NCI-H524 (cell line): ENCODE measurements at places on chromosomes 5 and 9.

DNA sequence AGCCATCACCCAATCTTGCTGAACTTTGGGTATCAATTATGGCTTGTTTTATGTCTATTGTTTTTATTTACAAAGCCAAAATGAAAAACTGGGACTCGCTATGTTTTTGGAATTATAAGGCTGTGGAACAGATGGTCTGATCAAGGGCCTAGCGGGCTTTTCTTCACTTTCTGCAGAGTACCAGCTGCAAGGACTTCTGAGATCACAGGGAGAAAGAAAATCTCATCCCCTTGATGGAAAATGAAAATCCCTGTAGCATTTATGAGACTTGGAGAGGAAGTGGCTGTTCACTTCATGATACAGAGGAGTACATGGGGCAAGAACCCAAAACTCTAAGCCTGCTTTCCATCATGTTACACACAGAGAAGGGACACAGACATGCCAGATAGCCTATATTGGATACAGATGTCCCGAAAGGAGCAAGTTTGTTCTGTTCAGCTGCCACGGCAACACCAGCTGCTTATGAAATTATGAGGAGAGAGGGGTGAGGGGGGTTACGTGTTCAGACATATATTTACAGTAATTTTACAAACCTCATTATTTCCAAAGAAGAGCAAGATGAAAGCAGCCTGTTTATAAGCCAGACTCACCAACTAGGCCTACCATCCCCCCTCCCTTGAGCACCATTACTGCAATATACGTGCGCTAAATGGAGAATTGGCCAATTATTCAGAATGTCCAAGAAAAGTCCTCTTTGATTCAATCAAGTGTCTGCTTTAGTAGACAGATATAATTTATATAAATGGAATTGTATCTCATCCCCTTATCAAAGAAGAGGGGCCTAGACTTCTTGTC lies 220.0 kb downstream of the MARCHF11 start:
- DNase-seq: peak; percentile 98

- no peak for DNase-seq
Observed at GRCh38 chr9:95409650-95410426, 92.3 kb upstream of the FANCC start.

- DNase-seq: peak; percentile 91
Observed at GRCh38 chr5:53109443-53110127, at the start of gene MOCS2. Gene MOCS2, minus strand, starts transcription at chr5:53109757. Its CDS starts 2,583 bp downstream, at chr5:53107174.

- no peak for DNase-seq
Observed at GRCh38 chr5:31364881-31365636, 166.8 kb downstream of the DROSHA start.

DNA sequence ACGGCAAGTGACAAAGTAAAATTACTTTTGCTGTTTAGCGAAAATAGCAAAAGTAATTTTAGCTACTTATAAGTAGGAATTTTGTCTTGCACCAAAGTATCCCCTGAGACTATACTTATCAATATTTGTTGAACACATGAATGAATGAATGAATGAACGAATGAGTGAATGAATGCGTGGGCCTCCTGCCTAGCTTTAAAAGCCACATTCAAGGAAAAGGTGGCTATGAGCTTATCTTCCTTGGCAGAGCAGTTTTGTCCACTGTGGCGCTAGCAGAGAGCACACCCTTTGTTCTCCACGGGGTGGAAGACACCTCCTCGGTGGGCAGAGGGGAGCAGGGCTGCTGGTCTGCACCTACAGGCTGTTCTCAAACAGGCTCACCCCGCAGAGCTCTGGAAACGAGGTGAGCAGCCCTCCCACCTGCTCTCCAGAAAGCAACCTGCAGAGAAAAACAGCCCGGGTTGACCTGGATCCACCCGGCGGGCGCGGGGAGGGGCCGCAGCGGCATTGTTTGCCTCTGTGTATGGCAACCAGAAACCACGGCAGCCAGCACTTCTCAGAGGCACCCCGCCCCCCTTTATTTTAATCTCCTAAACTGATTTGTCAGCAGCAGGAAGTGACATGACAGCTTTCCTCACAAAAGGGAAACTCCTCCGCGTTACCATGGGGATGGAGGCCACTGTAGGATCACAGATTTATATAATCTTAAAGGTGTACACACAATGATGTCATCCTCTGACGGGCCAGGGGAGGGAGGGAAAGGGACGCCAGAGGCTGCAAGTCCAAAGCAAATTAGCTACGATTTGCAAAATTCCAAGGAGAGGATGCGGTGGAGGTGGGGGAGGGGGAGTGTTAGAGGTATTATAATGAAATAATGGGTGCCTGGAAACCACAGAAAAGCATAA lies 5.9 kb downstream of the DUSP1 start:
- peak; percentile 94 for DNase-seq

GRCh38 chr5:17228821-17229291 lies 11.4 kb downstream of the BASP1 start:
- DNase-seq: no peak

DNA sequence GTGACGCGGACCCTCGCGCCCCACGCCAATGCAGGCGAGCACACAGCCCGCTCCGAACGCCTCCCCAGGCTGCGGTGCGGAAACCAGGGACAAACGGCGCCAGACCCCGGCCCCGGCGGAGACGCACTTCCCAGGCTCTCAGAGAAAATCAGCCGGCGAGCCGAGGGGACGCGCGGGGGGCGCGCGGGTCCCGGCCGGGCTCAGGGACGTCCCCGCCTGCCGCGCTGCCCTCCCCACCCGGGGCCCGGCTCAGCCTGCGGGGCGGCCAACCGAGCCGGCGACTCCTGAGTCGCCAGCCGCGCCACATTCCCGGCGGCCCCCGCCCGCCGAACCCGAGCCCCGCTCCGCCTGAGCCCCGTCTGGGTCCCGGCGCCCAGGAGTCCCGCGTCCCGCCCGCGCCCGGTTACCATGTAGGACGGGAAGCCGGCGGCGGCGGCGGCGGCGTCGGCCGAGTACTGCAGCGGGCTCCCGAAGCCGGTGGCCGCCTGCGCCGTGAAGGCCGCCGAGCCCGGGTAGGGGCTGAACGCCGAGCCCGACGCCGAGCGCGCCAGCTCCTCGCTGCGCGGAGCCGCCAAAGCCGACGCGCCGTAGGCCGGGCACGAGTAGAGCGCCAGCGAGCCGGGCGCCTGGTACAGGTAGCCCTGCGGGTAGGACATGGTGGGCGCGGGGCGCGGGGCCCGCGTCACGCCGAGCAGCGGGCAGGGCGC lies 566 bp downstream of the IRX2 start:
- no peak for DNase-seq

DNA sequence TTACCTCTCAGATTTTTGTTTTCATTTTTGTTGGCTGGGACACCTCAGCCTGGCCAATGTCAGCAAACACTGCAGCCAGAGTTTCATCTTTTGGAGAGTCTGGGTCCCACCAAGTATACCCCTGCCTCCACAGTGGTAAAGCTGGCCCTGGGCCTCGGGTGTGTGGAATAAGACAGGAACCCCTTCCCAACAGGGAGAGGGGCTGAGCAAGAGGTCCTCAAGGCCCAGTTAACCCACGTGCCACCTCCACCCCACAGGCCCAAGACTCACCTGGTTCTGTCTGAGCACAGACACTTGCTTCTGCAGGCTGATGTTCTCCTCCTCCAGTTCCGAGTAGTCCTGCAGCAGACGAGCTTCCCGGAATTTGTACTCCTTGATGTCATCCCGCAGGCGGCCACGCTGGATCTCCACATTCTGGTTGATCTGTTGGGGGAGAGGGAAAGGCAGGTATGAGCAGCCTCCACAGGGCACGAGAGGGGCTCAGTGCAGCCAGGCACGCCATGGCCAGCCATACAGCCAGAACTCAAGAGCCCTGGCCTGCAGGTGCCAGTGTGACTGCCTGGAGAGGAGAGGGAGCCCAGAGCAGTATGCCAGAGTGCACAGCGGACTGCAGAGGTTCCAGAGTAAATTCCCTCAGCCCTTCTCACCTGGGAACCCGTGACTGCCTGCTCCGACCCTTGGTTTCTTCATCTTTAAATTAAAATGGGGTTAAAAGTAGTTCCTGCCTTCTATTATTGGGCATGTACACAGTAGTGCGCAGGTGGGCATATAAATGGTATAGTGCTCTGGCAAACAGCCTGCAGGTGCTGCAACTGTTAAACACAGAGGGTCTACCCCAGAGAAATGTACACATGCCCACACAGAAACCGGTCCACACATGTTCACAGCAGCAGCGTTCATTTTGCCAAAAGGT lies 42.0 kb downstream of the BICD2 start:
- DNase-seq: no peak

DNA sequence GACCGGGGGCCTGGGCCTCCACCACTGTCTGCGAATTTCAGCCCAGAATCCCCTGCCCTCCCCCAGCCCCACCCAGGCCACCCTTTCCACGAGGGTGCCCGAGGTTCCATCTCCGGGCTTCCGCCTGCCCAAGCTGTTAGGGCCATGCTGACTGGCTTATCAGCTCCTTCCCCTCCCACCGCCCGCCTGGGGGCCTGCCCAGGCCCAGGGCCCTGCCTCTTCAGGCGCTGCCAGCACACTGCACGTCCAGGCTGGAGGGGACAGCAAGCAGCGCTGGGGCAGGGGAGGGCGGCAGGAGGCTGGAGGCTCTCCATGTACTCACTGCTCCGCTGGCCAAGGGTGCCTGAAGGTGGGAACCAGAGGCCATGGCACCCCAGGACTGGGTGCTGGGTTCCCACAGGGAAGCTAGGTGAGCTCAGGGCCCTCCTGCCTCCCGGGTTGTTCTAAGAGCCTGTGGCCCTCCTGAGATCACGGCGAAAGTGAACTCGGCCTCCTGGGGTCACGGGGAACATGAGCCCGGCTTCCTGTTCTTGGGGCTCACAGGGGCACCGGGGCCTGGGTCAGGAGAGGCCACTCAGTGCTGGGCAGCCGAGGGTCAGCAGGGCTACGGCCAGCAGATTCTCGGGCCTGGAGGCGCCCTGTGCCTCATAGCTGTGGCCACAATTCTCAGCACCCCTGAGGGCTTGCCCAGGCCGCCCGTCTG lies 57.7 kb upstream of the EGFL7 start:
- peak; percentile 19 for DNase-seq

- no peak for DNase-seq
Observed at GRCh38 chr5:143542798-143543144, 139.3 kb upstream of the NR3C1 start.

GRCh38 chr9:98916660-98917059 lies 27.0 kb upstream of the COL15A1 start:
- no peak for DNase-seq

DNA sequence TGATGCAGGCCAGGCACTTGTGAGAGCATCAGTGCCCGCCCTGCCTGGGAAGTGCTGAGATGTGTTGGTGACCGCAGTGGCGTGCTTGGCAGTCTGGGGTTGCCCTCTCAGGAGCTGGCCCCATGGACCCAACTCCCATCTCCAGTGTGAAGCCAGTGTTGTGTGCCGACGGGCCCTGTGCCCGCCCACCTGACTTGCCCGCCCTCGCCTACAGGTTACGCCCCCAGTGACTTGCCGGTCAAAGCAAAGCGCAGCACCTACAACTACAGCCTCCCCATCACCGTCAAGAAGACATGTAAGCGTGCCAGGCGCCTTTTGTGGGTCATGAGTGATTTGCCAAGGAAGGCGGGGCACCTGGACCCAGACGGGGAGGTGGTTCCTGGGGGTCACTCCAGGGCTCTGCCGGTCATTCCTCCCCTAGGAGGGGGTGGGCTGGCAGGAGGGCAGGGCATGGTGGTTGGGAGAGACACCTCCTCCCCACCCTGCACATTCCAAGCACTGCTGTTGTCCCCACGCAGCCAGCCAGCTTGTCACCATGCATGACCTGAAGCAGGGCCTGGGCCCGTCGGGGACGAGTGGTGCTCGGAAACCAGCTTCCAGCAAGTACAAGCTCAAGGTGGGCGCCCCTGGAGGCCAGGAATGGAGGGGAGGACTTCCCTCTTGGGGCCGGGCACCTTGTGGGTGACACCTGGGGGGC lies 7.4 kb upstream of the CEL start:
- no peak for DNase-seq

- no peak for DNase-seq
Observed at GRCh38 chr5:131515348-131515747, 119.7 kb downstream of the RAPGEF6 start.

DNA sequence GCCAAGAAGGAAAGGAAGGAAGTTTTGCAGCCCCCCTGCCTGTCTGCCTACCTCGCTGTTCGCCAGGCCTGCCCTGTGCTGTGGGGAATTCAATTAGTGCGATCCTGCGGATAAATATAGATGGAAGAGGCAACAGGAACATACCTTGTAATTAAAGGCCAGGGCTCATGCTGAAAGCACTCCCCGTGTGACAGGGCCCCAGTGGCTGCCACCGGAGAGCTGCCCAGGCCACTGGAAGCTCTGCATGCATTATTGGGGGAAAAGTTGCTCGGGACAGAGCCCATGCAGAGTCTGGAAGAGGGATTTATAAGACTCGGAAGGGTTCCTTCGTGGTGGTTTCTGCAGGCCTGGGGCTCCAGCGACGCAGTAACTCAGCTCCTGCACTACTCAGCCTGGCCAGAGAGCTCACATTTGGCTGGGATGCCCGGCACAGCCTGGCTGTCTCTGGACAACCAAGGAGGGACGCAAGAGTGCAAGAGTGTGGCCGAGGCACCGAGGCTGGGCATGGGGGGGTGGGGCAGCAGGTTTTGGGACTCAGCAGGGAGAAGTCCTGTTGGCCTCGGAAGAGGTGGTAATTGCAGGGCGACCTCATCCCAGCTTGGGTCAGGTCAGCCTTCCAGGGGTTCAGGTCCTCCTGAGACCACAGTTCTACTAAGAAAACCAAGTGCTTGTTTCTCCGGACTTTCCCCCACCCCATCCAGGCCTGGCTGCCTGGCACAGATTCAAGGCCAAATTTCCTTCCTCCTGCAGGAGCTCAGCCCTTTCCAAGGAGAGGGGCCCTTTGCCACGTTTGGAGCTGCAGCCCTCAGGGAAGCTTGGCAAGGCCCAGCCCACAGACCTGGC lies 68.1 kb upstream of the GGTA1 start:
- DNase-seq: no peak

DNA sequence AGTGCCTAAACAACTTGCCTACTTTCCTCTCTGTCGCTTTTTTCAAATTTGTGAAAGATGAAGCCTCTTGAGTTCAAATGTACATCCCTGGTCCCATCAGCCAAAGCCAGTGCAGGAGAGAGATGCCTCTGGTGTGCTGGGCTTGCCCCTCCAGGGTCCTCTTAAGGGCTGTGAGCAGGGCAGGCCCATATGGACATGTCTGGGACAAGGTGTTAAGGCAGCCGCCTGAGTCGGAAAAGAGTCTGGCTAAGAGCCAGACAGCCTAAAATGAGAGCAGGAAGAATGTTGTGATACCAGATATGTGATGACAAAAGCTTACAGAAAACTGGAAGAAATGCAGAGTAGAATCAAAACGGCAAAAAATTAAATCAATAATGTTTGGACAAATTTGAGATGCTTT lies 72.5 kb downstream of the APTX start:
- DNase-seq: peak; percentile 61

DNA sequence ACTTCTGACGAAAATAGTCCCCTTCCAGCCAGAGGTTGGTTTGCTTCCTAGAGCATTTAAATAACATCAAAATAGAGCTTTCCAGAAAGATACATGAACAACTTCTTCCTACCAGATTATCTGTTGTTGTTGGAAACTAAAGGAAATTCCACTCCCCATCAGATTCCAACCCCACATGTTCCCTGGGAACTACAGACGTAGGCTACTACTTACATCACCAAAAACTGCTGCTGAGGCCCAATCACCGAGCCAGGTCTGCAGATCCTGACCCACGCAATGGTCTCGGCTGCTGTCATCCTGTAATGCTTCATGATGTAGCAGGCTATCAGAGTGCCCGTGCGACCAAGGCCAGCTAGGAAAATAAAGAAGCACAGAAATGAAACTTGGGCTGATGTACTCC lies 73.4 kb downstream of the HABP4 start:
- DNase-seq: no peak

GRCh38 chr9:134699343-134699740 lies 57.7 kb downstream of the COL5A1 start:
- no peak for DNase-seq

- no peak for DNase-seq
Observed at GRCh38 chr9:98907055-98907454, 36.7 kb upstream of the COL15A1 start.
